ENCODE measurements at places on chromosomes 5 and 9.

GRCh38 chr9:113454914-113455761 is 8.4 kb upstream of the RGS3 start:
- DNase-seq = peak; percentile 84

DNA sequence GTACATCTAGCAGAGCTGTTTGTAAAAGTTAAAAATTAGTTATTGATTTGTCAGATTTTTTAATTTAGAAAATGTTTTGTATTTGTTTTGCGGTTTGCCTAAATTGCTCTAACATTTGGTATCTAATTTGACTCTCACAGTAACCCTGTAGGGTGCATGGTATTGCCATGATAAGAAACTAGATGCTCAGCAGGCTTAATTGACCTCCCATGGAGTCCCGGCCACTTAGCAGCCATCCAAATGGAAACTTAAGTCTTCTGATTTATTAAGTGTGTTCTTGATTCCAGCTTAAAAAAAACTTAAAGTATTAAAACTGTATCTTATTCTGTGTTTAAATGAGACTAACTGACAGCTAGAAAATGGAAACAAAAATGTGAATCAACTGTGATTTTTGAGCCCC is 54.5 kb downstream of the CAST start:
- no peak for DNase-seq

- DNase-seq = no peak
Measured at GRCh38 chr5:6475626-6476312, 27.1 kb downstream of the UBE2QL1 start.

DNA sequence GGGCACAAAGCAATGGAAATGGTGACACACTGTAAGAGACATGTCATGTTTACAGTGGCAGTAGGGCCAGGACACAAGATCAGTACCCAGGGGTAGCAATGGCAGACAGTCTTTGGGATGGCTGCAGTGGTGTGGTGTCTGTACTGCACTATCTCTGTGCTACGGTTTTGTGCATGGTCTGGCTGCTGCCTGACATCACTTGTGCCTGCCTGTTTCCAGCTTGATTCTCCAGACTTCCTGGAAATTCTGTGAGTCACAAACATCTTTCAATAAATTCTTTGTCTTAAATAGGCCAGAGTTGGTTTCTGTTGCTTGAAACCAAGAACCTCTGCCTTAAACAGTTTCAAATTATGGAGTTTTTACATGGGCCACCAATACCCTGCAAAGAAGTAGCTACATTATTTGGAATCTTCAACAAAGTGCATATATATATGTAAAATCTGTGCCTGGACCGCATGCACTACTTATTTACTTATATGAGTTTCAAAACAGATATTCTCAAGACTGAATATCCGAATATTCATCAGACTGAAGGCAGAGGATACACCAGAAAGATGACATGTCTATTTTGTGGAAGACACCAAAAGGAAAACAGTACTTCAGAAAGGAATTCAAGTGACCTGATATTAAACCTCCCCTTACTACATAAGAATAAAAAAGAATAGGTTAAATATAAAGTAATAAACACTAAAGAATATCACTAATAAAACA is 188.1 kb downstream of the RFX3 start:
- DNase-seq = peak; percentile 77

DNA sequence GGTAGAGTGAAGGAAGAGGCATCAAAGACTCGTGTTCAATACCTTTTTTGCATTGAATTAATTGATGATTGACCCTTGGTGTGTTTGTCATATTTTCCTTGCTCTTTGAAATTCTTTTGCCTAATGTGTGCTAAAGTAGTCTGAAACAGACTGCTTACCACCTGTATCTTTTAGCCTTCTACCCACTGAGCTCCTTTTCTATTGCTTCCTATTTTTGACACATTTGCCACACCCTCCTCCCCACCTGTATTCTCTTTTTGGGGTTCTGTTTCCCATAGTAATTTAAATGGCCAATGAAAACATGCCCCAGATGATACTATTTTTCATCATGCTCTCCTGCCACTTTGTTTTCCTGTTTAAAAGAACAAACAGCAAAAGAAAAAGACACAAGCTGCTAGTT is 78.5 kb downstream of the ZCCHC7 start:
- DNase-seq = no peak
